ENCODE measurements at places on chromosomes 4 and X.

DNA sequence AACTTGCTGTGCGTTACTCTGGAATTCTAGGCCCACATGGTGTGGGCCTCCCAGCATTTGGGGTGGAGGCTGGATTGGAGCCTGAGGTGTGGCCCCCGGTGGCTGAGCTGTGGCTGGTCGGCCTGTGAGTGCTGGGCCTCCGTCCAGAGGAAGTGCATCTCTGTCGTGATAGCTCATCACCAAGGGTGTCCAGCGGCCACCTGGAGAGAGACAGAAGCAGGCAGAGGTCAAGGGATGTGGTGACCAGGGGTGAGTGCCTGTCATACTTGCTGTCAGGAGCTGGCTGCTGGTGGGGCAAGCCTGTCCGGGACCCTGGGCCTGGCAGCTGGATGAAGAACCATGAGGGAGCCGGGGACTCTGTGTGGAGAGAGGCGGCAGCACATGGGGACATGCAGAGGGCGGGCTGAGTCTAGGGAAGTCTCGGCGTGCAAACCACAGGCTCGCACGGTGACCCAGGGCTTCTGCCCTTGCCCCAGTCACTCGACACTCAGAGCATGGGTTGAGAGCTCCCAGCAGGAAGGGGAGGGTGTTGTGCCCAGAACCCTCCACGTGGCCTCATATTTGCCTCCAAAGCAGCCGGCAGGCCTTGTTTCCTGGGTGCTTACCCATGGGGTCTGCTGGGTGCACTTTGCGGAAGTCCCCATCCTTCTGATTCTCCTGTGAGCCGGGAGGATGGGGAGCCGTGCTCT lies 6.2 kb downstream of the SORCS2 start:
- DNase-seq = no peak

- DNase-seq = no peak
Measured at GRCh38 chrX:7286168-7286837, 138.3 kb upstream of the PUDP start.

- DNase-seq = peak; percentile 20
Measured at GRCh38 chr4:8580321-8581093, at the start of gene GPR78. Gene GPR78 (plus strand): TSS chr4:8580392. CDS start chr4:8580983, 591 bp downstream.

- no peak for DNase-seq
Measured at GRCh38 chrX:119942831-119943184, 743 bp downstream of the NKAP start.

GRCh38 chrX:2325076-2325784 lies 175.5 kb downstream of the DHRSX start:
- DNase-seq = peak; percentile 7

DNA sequence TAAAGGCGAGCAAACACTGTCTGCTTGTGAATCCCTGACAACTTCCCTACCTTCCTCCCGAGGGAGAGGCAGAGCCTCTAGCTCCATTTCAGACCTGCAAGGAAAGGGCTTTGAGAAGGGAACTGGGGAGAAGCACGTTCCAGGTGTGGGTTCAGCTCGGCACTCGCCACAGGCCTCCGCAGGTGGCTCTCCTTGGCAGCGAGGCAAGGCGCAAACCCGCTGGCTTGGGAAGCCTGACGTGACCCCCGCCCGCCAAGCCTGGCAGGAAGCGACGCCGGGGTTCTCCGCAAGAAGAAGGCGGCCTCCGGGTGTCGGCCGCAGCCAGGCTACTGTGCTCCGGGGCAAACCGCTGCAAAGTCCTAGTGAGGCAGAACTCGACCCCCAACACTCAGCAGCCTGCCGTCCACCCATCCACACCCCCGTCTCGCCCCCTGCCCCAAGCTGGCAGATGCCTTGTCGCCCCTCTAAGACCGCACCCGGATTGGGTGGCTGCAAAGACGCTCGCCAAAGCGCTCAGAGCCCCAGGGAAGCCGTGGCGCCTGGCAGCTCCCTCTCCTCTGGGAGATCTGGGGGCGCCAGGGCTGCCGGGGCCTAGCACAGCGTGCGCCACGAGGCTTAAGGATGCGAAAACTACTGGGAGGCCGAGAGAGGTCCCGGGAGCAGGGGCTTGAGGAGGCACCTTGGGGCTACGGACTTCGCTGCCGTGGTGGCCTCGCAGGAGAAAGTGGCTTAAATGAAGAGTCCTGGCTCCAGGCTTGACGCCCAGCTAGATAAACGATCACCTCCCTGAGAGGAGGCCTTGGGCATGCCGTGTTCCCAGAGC lies 21.8 kb downstream of the NKX3-2 start:
- no peak for DNase-seq

GRCh38 chr4:169025184-169025583 lies 15.1 kb upstream of the CBR4 start:
- no peak for DNase-seq

GRCh38 chrX:437661-438390 lies 51.1 kb upstream of the PPP2R3B start:
- DNase-seq = no peak

- no peak for DNase-seq
Measured at GRCh38 chr4:120348521-120348920, 281.9 kb upstream of the MAD2L1 start.

GRCh38 chr4:33369446-33369845 lies 2649.3 kb downstream of the PCDH7 start:
- no peak for DNase-seq

GRCh38 chrX:70172221-70172620 lies 5.1 kb upstream of the DGAT2L6 start:
- DNase-seq = no peak

- DNase-seq = no peak
Measured at GRCh38 chr4:16263056-16263455, 36.8 kb upstream of the TAPT1 start.

- DNase-seq = no peak
Measured at GRCh38 chr4:150318971-150319370, 240.7 kb downstream of the DCLK2 start.

DNA sequence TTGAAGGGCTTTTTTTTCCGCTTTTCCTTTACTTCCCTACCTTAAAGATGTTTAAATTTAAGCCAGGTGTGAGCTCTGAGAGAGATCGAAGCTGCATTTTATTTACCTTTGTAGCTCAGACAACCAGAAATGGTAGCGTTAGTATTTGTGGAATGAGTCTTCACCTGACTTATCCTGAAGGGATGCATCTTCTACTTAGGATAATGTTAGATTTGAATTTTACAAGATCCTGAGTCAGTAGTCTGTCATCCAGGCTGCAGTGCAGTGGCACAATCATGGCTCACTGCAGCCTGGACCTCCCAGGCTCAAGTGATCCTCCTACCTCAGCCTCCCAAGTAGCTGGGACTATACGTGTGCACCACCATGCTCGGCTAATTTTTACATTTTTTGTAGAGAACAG lies 26.2 kb downstream of the TMSB4X start:
- no peak for DNase-seq

GRCh38 chr4:145731028-145731427 lies 51.1 kb downstream of the C4orf51 start:
- no peak for DNase-seq

- no peak for DNase-seq
Measured at GRCh38 chr4:99818661-99819060, 2.0 kb downstream of the DAPP1 start.

DNA sequence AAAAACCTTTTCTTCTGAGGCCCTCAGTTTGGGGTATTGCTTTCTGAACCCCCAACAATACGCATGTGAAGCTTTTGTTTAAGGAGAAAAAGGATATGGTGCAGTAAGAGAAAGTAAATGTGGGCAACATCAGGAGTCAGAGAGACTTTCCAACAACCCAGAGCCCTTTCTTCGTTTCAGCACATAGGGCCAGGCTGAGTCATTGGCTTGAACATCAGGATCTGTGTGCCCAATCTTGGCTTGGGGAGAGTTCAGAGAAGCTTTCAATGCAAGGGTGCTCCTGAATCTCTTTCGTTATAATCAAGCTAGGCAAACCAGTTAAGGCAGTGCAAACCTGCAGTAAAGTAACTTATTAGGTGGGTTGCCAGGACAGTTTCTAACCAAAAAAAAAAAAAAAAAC lies 191.2 kb downstream of the FRMPD4 start:
- no peak for DNase-seq

DNA sequence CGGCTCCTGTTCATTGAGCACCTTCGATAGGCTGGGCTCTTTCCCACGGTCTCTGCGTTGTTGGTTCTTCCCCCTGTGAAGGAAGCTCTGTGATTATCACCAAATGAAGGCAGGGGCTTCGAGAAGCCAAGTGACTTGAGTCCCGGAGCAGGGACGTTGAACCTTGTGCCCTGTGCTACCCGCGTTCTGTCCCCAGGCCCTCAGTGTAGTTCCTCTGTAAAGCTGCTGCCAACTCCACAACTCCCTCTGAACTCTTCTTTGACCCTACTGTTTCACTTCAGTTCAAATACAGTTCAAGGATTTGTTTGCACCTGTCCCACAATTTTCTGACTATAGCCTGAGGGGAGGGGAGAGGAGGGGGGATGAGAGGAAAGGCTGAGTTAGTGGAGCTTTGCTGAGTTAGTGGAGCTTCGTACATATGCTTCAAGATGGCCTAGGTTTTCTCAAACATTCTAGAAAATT lies 635 bp upstream of the PHF8 start:
- no peak for DNase-seq

GRCh38 chr4:16442296-16442695 lies 216.0 kb upstream of the TAPT1 start:
- DNase-seq = no peak

DNA sequence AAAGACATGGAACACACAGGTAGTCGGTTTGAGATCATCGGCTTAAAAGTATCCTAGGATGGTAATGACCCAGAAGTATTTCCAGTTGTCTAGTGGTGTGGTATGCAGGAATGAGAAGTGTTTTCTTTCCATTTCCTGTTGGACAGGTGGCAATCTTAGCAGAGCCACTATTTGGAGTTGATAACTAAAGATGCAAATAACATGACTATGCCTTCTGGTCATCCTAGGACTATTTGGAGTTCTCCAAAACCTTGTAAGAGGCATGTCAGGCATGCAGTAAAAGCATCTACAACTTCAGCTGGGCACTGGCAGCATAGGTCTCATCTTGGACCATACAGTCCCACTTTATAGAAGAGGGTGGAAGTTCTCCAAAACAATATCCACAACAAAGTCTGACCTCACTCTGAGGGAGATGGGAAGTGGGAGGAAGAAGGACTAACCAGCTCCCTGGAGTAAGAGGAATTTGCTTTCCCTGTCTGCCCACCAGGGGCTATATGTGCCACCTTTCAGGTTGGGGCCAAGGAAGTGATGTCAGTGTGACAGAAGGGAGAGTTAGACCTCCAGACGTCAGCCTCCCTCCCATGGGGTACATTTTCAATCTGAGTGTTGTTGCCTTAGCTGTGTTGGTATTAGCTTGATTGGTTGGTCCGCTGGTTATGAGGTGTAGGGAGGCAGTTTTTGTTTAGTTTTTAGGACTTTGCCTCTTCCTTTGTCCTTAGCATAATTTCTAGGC lies 101.2 kb upstream of the MYOZ2 start:
- DNase-seq = no peak

- DNase-seq = no peak
Measured at GRCh38 chrX:136210806-136211205, 40.4 kb downstream of the MAP7D3 start.

- DNase-seq = no peak
Measured at GRCh38 chr4:23476515-23477090, 413.2 kb downstream of the PPARGC1A start.

Measured in stimulated activated CD4-positive, alpha-beta T cell treated with anti-CD3 and anti-CD28 coated beads, TNF-alpha, amount 100 ng/mL, for 48 hours (primary cell).